ENCODE measurements at places on chromosomes 5 and 9.

DNA sequence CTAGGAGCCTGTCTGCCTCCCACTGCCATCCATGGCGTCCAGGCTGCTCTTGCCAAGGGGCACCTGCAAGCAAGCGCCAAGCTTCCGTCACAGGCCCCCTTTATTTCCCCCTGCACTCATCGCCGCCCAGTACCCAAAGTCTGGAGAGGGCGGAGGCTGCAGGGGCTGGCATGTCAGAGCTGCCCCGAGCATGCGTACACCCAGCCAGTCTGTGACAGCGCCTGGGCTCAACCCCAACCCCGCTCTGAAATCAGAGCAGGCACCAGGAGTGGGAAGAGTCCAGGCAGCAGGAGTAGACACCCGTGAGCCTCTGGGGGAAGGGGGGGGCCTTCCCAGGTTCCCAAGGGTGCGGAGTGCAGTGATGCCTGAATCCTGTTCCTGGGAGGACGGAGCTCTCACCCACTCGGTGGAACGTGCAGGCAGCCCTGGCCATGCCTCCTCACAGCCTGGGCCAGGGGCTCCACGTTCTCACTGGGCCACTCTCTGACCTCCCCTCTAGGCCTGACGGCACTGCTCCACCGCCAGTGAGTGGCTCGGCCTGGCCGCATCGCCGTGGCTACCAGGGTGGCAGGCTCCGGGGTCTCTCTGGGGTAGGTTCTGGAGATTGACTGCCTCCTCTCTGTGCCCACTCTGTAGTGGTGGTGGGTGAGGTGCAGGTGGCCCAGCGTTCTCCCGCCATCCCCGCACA is 469.0 kb downstream of the CDH9 start:
- no peak for DNase-seq

- DNase-seq: no peak
These were observed 30.4 kb downstream of the SEMA5A start for GRCh38 chr5:9515436-9515835.

- no peak for DNase-seq
These were observed 385.8 kb downstream of the EFNA5 start for GRCh38 chr5:107284822-107285525.

GRCh38 chr5:156051972-156052371 is 275.0 kb upstream of the SGCD start:
- no peak for DNase-seq

DNA sequence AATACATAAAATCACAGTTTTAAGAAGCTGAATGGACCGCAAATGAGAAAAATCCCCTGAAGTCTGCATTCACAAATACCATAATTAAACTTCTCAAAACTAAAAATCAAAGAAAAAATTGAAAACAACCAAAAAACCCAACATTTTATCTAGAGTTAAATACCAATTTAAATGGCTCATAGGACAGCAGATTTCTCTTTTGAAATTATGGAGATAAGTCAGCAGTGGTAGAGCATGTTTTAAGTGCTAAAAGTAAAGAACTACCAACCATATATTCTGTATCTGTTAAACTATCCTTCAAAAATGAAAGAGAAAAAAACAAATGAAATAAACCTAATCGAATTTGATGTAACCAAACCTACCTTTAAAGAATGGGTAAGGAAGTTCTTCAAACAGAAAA is 862.8 kb downstream of the TAF11L14 start:
- DNase-seq: no peak

- DNase-seq: no peak
These were observed 96.1 kb downstream of the ZNF462 start for GRCh38 chr9:106958955-106959657.

DNA sequence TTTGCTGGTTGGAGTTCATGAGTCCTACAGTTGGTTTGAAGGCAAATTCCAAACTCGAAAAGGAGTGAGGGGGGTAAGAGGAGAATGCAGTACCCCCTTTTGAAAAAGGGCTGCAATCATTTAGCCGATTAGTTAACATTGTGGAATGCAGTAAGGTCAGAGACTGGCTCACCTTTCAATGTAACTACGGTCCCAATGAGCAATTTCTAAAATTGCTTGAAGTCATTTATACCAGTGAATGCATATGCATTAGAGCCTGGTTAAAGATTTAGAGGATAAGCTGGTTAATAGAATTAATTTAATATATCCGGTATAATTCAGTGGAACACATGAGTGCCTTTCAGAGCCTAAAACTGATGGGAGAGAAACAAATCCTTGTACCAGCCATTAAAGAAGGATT is 172.6 kb upstream of the PAPPA start:
- no peak for DNase-seq

GRCh38 chr5:103808464-103809106 is 246.0 kb upstream of the NUDT12 start:
- DNase-seq: no peak

- DNase-seq: no peak
These were observed 12.2 kb downstream of the SPATA9 start for GRCh38 chr5:95670568-95670967.

GRCh38 chr5:151284392-151284967 is 19.1 kb downstream of the SLC36A3 start:
- DNase-seq: no peak

DNA sequence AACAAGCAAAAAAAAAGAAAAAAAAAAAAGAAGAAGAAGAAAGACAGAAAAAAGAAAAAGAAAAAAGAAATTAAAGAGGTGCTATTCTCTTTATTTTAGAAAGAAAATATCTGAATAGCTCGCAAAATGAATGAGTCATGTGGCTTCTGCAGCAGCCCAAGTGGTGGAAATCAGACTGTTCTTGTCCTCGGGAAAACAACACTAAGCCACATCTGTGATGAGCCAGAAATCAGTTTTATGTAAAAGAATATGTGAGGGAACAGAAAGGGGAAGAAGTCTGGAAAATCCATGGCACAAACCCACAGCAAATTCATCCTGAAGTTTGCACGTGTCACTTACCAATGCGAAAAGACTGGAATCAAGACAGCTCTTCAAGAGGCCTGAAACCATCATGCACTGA is 118.7 kb upstream of the GAS1 start:
- no peak for DNase-seq
